AG04449 (cell line): ENCODE measurements at places on chromosomes 7 and 10.

DNA sequence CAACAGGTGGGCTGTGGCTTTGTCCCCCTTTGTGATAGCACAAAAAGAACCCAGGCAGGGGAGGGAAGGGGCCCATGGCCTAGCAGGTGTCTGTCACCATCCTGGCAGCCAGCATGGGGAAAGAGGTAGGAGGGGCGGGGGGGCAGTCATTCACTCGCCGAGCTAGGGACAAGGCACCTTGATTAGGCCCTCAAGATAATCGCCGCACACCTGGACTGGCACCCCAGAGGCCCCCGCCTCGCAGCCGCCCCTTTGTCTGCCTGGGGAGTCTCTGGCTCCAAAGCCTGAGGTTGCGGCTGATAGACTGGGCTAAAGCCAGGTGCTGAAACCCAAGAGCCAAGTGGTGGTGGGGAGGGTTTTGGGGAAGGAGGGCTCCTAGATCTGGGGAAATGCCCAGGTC lies 151.2 kb upstream of the PCBD1 start:
- no peak for DNase-seq

DNA sequence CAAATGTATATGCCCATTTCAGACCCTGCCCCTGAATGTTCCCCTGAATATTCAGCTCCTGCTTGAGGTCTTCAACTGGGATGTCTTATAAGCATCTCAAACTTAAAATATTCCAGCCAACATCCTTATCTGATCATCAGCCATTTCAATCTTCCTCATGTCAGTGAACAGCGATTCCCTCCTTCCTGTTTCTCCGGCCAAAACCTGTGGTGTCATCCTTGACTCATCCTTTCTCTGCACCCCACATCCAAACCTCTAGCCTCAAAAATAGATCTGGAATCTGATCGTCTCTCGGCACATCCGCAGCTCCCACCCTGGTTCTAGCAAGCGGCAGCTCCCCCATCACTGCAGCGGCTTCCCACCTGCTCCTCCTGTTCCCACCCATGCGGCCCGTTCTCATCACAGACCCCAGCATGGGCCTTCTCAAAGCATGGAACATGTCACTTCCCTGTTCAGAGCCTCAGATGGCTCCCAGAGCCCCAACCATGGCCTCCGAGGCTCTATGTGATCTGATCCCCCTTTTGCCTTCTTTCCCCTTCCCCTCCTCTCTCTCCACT lies 165.7 kb downstream of the HECW1 start:
- no peak for DNase-seq

- no peak for DNase-seq
Measured at GRCh38 chr7:41870461-41871138, 167.7 kb upstream of the INHBA start.

- no peak for DNase-seq
Measured at GRCh38 chr7:108138911-108139310, 8.8 kb upstream of the LAMB4 start.

- DNase-seq = no peak
Measured at GRCh38 chr7:157910446-157910845, 573.6 kb downstream of the DNAJB6 start.

DNA sequence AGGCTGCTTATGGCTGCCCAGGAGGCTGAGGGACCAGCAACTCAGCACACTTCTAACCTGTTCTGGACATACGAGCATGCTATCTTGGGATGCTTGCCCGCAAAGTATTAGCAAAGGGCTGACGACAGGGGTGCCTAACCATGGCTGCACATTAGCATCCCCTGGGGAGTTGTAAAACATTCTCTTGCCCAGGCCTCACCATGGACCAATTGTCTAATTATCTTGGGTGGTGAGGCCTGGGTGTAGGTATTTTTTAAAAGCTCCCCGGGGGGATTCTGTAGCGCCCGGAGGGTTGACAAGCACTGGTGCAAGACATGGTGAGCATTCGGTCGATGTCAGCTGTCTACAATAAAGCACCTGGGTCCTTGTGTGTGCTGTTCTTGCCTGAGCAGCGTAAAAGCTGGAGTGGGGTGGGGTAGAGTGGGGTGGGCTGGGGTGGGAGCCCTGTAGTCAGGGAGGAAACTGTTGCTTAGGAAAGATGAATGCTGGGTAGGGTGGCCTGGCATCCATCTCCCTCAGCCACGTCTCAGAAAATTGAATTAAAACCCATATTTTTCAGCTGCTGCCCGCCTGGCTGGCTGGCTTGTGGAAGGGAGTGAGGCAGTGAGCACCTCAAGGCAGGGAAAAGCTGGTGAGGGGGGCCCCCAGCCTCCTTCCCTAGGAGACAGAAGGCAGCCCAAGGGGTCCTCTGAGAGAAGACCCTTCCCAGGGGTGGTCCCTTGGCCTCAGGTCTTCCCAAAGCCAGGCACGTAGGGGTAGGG lies 2.9 kb upstream of the ADCYAP1R1 start:
- no peak for DNase-seq

GRCh38 chr10:127523476-127523875 lies 25.6 kb upstream of the NPS start:
- no peak for DNase-seq

- no peak for DNase-seq
Measured at GRCh38 chr10:26481315-26481692, 43.2 kb downstream of the APBB1IP start.

DNA sequence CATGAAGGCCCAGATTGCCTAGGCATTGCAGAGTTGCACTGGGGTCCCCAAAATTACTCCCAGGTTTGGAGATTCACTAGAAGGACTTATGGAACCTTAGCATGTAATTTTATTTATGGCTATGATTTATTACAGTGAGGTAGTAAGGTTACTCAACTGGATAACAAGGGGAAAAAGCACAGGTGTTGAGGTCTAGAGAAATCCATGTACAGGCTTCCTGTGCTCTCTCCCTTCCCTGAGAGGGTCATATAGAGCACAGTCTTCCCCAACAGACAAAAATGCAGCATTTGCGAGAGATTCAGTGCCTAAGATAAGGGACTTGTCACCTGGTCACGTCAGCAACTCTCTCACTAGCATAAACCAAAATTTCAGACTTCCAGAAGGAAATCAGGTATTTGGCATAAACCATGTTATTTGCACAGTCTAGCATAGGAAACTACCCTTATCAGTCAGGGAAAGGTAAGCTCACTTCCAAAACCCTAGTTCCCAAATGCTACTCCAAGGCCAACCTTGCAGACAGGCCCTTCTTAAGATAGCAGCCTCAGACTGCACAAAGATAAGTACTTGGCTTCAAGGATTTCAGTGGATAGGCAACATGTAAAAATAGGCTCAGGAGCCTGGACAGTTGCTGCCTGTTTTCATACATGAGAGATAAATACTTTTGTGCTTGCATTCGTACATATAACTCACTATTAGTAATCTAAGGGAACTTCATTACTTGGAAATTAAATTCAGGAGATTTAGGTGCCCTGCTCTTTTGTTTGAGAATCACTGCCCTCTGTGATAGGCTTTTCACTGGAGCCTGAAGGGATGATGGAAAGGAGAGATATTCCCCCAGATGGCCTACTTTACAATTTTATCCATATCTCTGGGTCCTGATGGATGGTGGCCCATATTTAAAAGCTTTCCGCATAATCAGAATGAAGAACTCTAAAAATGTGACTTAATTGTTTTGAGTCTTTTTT lies 378.4 kb upstream of the LRGUK start:
- DNase-seq = no peak

- no peak for DNase-seq
Measured at GRCh38 chr10:119910689-119911088, 18.2 kb downstream of the SEC23IP start.

DNA sequence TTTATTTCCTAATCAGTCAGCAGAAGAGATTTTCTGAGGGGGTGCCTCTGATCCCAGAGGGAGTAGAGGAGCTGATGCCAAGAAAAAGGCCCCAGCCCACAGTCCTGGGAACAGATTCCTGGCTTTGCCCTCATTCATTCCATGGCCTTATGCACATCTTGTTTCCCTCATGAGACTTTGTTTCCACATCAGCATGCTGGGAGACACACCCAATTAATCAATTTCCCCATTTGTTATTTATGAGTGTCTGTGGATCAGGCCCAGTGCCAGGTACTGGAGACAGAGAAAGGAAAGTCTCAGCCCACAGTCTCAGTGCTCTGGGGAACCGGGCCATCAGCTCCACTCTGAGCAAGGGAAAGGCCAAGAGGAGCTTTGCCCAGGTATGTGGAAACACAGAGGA lies 496.2 kb upstream of the ZMIZ1 start:
- no peak for DNase-seq

DNA sequence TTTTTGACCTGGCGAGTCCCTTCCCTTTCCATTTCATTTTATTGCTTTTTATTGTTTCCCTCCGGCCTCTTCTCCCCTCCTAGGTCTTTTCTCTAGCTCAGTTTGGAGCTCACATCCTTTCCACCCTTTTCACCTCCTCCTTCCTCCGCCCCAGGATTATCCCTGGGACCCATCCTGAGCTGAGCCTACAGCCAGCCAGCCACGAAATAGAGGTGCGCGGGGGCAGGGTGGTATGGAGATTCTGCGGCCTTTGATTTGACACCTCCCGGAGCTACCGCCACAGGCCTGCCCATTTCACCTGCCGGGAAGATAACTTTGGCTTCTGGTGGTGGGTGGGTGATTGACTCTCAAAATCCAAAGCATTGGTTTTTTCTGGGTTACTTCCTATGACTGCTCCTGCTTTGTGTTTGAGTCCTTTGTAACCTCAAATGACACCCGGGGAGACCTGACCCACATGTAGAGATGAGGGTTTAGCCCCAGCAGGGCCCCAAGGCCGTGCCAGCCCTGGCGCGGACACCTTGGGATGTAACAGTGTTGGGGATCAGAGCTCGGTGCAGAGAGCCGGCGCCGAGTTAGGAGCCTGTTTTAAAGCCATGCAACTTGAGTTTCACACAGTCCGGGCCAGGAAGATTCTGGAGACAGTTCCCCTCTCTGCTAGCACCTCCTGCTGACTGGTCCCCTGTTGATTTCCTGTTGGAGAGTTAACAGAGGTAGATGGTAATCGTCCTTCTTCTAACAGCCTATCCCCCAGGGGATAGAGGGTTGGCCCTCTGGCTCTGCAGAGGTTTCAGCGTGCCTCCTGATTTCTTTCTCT lies 1.5 kb downstream of the DUSP5 start:
- DNase-seq = no peak

DNA sequence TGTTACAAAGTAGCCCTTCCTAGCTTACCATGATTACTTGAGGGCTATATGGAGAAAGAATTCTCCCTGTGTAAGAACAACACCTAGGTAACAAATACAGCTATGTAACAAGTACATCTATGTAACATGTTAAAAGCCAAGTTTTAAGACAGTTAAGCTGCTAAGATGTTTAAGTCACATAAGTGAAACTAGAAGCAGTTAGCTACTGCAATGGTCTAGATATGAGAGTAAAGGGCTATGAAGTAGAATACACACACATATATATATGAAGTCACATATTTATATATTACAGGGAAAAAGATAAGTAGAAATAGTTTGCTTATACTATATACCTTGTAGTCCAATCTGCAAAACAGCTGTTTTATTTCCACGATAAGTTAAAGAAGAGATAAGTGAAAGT lies 14.4 kb downstream of the POT1 start:
- no peak for DNase-seq

- no peak for DNase-seq
Measured at GRCh38 chr7:91291902-91292301, 27.7 kb downstream of the FZD1 start.

DNA sequence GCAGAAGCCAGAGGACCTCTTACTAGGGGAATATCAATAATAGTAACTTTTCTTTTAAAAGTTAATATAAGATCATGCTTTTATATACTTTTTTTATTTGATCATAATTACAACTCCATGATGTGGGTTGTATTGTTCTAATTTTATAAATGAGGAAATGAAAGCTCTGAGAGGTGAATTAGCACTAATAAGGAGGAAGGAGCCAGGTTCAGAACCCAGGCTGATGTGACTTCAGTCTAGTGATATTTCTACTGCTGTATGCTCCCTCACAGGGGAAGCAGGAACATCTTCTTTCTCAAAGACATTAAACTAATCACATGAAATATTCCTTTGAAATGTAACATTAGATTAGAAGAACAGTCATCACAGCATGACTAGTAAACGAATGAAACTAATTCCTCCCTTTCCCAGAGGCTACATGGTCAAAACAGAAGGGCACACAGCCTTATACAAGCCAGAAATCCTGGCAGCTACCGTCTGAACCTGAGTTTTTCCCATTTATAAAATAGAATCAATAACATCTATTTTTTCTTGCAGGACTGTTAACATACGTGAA lies 81.4 kb upstream of the GJD4 start:
- DNase-seq = no peak
